Activated B cell treated with CpG ODN at 0.5 μM for 24 hours (primary cell): ENCODE measurements at places on chromosomes 1 and 21.

GRCh38 chr1:150567341-150567716, 12.1 kb downstream of the MCL1 start:
- peak overlapping the region; percentile 94 for H3K27ac ChIP-seq
- peak overlapping the region; percentile 79 for H3K4me3 ChIP-seq
- peaks cover 28% of the 10 kb centered on the region for H3K36me3 ChIP-seq
- peaks cover 97% of the 10 kb centered on the region for H3K4me1 ChIP-seq
- no peak for DNase-seq

- no peak for DNase-seq
- H3K4me3 ChIP-seq: no peak overlapping the region
- peaks cover 31% of the 10 kb centered on the region for H3K36me3 ChIP-seq
- no peaks in the 10 kb centered on the region for H3K27me3 ChIP-seq
These were observed 1.4 kb upstream of the OLFML3 start for GRCh38 chr1:113977906-113978305.

DNA sequence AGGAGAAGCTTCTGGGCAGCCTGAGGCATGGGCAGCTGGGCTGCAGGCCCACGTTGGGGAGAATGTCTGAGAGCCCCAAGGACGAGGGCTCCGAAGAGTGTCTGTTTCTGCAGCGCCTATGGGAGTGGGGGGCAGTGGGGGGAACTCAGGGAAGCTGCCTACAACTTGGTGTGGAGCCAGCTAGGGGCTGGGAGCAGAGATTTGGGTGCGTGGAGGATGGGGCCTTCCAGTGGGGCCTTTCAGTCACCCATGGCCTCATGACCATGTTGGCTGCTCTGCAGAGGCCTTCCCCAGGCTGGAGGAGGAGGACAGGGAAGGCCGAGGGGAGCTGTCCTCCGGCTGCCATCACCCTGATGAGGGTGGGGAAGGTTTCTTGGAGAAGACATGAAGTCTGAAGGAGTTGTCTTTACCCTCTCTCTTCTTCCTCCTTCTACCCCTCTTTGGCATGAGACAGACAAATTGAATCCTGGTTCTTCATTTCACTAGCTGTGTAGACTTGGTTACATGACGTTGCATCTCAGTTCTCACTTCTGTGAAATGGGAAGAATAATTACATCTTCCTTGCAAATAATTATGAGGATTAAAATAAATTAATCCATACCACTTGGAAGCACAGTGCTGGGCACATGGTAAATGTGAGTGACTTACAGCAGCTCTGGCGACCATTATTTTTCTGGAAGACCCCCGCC, 8.3 kb downstream of the PPFIA4 start:
- H3K4me1 ChIP-seq: peaks cover 3% of the 10 kb centered on the region
- H3K27me3 ChIP-seq: peaks cover 8% of the 10 kb centered on the region
- H3K36me3 ChIP-seq: no peaks in the 10 kb centered on the region
- no peak for DNase-seq

DNA sequence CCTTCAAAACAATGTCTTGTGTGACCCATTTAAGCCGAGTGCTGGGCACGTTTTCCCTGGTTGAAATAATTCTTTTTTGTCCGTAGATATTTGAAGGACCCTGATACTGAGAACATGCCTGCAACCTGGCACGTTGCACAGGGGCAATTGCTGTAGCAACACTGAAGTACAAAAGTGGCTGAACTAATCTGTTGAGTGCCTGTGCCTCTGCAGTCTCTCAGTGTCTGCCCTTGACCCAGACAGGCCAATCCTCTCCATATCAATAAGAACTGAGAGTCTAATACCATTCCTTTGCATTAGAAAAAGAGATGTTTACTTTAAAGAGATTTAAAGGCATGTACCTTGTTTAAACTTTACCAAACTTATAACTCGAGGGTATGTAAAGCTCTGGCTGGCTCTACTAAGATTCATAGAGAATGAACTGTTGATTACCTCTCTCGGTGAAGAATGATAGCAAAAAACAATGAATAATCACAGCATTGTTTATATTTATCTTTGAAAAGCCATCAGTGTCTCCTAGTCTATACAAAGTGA, 2.4 kb downstream of the GREM2 start:
- no peak overlapping the region for H3K4me3 ChIP-seq
- H3K27me3 ChIP-seq: peaks cover 26% of the 10 kb centered on the region
- no peak overlapping the region for H3K27ac ChIP-seq
- no peak for DNase-seq
- peaks cover 14% of the 10 kb centered on the region for H3K4me1 ChIP-seq

DNA sequence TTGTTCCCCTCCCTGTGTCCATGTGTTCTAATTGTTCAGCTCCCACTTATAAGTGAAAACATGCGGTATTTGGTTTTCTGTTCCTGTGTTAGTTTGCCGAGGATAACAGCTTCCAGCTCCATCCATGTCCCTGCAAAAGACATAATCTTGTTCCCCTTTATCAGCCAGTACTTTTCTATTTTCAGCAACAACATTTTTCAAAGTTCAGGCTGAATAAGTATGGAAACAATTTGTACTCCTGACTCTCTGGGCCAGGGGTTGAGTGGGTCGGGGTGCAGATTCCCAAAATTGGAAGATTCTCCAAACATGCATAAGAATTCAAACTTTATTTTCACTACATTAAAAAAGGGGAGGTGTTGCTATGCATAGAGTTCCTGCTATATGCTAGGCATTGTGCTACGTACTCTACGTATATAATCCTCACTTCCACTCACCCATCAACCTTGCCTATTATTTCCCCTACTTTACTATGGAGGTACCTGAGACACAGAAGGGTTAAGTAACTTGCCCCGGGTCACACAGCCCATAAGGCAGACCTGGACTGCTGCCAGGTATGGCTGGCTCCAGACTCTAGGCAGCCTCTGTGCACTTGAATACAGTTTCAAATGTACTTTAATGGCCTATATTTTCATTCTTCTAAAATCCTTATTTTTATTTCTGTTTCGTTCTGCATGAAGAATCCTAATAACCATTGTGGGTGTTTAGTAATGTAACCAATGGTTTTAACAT, 117.1 kb upstream of the C8B start:
- H3K27me3 ChIP-seq: no peaks in the 10 kb centered on the region
- H3K27ac ChIP-seq: no peak overlapping the region
- DNase-seq: no peak
- no peaks in the 10 kb centered on the region for H3K36me3 ChIP-seq
- no peaks in the 10 kb centered on the region for H3K4me1 ChIP-seq

- no peak overlapping the region for H3K4me3 ChIP-seq
- H3K4me1 ChIP-seq: no peaks in the 10 kb centered on the region
- no peaks in the 10 kb centered on the region for H3K36me3 ChIP-seq
- no peak for DNase-seq
- no peak overlapping the region for H3K27ac ChIP-seq
These were observed 8.6 kb downstream of the WLS start for GRCh38 chr1:68223687-68224086.
